NCI-H1417 (cell line): ENCODE measurements at places on chromosomes 11 and 22.
A peak's percentile ranks its signal among the peaks of the same experiment; 100 is the strongest.

- DNase-seq, result no peak
Measured at GRCh38 chr22:19105867-19106802, 16.1 kb downstream of the DGCR2 start.

- peak; percentile 89 for DNase-seq
Measured at GRCh38 chr11:82733444-82734119, at the start of gene FAM181B. TSS of gene FAM181B (minus strand) at chr11:82733864. CDS start at chr11:82733729, 135 bp downstream.

DNA sequence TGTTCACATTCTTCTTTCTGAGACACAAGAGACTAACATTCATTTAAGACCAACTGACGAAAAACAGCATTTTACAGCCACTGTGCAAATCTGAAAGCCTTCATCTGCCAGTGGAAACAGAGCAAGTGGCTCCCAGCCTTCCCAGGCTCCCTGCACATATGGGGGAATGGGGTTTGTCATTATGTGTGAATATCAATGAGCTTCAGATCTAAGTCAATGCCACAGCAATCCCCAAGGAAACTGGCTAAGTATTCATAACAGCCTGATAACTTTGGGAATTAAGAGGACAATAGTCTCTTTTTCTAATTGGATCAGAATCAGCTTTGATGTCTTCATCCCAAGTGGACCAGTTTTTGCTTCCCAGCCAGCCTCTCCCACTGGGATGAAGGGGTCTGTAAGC, 66.9 kb downstream of the ABTB2 start:
- no peak for DNase-seq

- peak; percentile 4 for DNase-seq
Measured at GRCh38 chr22:37077802-37078448, 26.4 kb downstream of the KCTD17 start.

- DNase-seq, result no peak
Measured at GRCh38 chr22:49005557-49005956, 822.1 kb downstream of the BRD1 start.

DNA sequence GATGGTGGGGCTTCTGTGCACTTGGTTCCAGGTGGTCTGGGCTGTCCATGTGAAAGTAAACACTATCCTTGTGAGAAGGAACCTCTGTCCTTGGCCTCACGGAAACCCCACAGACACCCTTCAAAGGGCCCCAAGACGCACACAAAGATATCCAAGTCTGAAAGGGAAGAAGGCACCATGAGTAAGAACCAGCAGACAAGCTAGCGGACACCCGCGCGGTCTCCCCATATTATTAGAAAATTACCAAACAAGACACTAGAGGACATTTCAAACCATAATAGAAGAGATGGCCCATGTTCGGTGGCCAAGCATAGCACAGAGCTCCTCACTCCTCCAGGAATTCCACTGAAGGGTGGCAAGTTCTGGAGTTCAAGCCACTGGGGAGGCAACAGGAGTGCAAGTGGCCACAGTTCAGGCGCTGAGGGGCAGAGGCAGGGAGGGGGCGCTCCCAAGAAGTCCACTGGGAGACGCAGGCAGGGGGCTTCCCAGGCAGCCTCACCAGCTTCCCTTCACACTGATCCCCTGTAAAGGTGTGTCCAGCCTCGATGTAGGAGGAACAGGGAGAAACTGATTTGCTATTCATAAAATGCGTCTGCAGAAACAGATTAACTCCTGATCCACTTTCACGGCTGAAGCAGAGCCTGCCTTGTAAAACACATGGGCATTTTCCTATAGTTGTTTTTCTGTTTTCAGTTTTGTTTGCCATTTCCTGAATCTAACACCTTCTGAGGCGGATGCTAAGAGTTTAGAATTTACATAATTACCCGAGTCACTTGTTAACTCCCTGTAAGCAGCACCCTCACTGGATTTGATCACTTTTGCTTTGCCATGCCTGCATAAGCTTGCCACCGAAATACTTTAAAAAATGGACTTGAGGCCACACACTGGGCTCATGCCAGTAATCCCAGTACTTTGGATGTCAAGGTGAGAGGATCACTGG, 9.1 kb upstream of the PPARA start:
- DNase-seq, result no peak

DNA sequence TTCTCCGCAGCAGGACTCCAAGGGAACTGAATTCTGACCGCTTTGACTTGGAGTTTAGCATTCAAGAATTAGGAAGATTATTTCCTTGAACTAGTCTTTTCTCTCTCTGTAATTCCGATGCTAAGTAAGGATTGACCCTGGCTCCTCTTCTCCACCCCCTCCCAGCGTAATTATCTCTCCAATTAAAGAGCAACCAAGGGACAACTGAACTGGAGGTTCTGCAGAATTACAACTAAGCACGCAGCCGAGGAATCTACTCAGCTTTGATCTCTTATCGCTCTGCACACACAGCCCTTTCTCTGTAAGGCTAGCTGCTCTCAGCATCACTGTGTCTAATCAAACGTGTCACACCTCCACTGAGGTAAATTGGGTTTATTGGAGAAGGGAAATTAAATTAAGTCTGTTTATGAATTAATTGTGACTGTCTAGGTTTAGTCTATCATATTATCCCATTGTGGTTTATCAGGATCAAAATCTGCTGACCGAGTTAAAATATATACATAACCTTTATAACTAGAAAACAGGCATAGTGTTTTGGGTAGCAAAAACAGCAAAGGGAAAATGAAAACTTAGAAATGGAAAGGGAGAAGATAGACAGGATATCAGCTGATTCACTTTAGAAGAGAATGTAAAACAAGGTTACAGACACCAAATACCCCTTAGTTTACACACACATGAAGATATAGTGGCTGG, 241.3 kb upstream of the LARGE1 start:
- no peak for DNase-seq

DNA sequence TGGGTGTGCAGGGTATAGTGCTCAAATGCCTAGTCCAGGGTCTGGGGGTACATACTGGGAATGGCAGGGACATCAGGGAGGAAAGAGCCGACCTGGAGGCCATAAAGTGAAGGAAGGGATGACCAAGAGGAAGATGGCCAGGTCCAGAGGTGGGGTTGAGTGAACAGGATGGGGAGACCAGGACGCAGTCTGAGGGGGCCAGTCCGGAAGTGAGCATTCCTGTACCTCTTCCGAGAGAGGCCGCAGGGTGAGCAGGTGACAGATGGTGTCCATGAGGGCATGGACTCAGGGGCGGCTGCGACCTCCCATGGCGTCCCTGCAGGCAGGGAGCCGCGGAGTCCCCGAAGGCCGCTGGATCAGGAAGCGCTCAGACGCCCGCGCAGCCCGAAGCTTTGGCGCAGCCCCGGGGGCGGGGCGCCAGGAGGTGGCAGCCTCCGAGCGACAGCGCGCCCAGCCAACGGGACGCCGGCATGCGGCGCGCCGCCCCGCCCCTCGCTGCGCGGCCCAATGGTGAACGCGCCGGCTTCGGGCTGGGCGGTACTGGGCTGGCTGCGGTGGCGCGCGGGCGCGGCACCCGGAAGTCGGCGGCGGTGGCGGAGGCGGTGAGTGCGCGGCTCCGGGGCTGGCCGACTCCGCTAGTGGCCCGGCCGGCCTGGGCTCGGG, at the start of gene TANGO2:
Gene TANGO2 (plus strand): TSS at position 578 of the 663 bp plus-strand sequence. CDS start 15,689 bp downstream, outside the sequence.
- DNase-seq, result peak; percentile 86

DNA sequence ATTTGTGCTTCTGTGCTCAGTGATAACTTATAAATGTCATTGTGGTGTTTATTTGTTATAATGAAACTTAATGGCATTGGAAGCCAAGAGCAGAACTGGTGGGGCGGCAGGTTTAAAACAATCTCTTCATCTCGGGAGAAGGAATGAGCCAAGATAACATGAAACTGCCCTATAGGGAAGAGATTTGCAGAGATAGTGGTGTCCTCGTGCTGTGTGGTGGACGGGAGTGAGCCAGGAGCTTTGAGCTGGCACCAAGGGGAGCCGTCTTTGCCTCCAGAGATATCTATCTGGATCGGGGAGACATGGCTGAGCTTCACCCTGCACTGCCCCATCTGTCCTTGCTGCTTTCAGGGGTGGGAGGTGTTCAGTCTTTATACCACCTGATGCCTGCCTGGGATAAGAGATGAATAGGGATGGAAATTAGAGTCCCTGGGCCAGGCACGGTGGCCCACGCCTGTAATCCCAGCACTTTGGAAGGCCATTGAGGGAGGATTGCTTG, 189.6 kb downstream of the ST3GAL4 start:
- DNase-seq, result no peak

GRCh38 chr11:10645212-10645795, 48.3 kb downstream of the IRAG1 start:
- DNase-seq, result no peak

GRCh38 chr11:129322941-129323340, 52.7 kb upstream of the BARX2 start:
- no peak for DNase-seq

GRCh38 chr11:128453444-128454336, 133.7 kb downstream of the ETS1 start:
- no peak for DNase-seq

DNA sequence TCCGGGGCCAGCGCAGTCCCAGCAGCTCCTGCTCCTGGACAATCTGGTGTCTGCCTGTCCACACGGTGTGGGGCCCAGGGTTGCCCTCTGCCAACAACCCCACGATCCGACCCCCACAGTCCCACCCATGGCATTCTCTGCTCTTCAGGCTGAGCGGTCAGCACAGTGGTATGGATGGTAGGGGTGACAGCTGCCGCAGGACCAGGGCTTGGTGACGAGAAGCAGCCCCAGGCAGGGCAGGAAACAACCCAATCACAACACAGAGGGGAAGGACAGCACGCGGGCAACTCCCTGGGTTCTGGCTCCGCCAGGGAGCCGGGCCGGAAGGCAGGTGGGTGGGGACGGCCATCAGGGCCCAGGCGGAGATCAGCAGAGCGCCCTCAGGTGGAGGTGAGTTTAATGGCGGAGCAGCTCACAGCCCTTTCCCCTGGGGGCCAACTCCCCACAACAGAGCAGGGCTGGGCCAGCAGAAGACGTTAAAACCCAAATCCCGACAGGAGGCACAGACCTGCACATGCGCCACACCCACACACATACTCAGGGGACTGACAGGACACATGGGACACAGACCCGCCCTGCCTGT, 5.3 kb upstream of the CHADL start:
- DNase-seq, result no peak

DNA sequence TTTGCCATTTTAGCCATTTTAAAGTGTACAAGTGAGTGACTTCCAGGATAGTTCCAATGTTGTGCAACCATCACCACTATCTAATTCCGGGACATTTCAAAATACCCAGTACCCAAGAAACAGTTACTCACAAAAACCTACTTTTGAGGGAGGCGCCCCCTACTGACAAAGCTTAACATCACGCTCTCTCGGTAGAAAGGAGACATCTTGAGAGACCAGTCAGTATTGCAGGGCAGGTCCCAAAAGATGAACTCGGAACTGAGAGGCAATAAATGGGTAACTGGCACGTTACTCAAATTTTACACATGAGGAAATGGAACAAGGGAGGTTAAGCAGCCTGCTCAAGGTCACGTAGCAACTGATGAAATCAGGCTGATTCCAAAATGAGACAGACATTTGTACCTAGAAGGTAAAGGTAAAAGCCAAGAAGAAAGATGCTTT, 50.0 kb upstream of the POU2AF1 start:
- DNase-seq, result no peak

DNA sequence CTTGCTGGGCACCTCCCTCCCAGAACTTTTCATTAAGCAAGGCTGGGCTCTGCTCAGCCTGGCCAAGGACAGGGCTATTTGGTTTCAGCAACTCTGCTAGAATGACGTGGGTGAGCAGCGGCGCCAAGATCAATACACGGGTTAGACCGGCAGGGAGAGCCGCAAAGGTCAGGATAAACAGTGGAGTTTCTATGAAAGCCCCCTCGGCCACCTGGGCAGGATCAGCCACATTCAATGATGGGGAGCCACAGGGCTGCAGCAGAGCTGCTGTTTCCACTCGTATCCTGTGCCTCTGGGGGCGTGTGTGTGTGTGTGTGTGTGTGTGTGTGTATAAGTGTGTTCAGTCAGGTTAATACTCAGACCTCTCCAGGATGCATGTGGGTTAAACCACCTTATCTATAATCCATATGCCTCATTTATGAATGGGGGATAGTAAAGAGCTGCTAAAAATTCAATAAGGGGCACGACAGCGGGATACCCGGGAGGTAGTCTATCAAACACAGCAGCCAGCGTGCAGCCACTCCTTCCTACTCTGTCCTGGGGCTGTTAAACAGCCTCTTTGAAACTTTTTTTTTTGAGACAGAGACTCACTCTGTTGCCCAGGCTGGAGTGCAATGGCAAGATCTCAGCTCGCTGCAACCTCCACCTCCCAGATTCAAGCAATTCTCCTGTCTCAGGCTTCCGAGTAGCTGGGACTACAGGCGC, 34.8 kb downstream of the MYH9 start:
- no peak for DNase-seq

DNA sequence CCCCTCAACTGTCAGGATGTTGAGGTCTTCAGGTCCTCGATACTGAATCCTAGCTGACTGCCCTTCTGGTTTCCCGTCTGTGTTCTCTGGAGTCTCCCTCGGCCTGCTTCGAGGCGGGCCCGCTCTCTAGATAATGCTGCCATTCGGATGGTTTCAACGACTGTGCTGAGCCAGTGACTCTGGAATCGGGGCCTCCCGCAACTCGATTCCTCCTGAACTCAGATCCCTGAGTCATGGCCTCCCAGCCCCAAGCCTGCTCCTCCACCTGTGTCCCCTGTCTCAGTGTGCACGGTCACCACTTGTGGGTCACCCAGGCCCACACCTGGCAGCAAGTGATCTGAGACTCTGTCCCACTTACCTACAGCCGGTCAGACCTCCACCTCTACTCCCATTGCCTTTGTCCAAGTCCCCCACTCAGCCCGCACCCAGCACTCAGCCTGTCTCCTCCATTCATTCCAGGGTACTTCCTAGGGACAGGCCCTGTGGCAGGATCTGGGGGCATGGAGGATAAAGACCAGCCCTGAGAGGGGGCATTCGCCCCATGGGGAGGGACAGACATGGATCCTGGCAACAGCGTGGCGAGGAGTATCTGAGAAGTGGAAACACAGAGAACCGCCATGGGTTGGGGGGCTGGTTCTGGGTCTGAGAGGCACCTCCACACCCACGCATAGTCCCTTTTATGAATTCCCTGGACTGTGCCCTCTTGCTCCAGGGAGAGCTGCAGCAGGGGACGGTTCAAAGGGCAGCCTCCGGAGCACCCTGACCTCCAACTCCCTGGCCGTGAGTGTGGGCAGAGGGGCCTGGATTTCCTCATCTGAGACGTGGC, 14.3 kb downstream of the MPST start:
- no peak for DNase-seq

DNA sequence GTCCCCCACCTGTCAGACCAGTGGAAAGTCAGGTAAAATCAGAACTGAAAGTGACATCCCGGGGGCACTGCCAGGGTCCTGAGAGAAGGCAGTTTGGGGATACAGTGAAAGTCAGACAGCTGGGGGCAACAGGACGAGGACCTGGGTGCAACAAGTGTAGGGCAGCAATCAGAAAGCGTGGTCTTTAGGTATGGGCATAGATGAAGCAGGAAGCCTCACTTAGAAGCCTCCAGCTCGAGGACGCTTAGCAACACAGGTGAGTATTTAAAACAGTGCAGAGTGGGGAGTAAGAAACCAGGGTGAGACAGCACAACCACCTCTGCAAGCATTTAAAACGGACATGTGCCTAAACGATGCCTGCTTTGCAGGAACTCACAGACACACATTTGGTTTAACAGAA, 64.6 kb upstream of the POU2AF1 start:
- DNase-seq, result peak; percentile 65

- no peak for DNase-seq
Measured at GRCh38 chr22:19463491-19464469, 15.2 kb downstream of the UFD1 start.
